ENCODE measurements at places on chromosomes 3 and 15.

GRCh38 chr3:156817646-156818272 lies 8.4 kb upstream of the LEKR1 start:
- DNase-seq: no peak

- peak; percentile 51 for DNase-seq
Observed at GRCh38 chr3:126911162-126912026, 71.5 kb upstream of the PLXNA1 start.

- DNase-seq: no peak
Observed at GRCh38 chr3:53137835-53138446, 7.7 kb upstream of the RFT1 start.

- peak; percentile 94 for DNase-seq
Observed at GRCh38 chr3:3179407-3180094, at the start of gene CRBN. TSS of gene CRBN (minus strand) at chr3:3179691. CDS start at chr3:3179687, 4 bp downstream.
